ENCODE measurements at places on chromosomes 5 and 9.
A peak's percentile ranks its signal among the peaks of the same experiment; 100 is the strongest.

GRCh38 chr9:68669218-68669617 is 35.8 kb upstream of the PIP5K1B start:
- no peak for DNase-seq

GRCh38 chr5:109936996-109937395 is 247.3 kb downstream of the MAN2A1 start:
- no peak for DNase-seq

GRCh38 chr5:98474782-98475181 is 298.7 kb upstream of the RGMB start:
- no peak for DNase-seq

GRCh38 chr5:15420201-15420600 is 79.8 kb upstream of the FBXL7 start:
- no peak for DNase-seq

- no peak for DNase-seq
Measured at GRCh38 chr9:87748881-87749280, 23.0 kb downstream of the CTSL start.

- no peak for DNase-seq
Measured at GRCh38 chr9:120776788-120777187, 16.4 kb downstream of the FBXW2 start.

- no peak for DNase-seq
Measured at GRCh38 chr9:72863456-72864094, 89.3 kb downstream of the ALDH1A1 start.

DNA sequence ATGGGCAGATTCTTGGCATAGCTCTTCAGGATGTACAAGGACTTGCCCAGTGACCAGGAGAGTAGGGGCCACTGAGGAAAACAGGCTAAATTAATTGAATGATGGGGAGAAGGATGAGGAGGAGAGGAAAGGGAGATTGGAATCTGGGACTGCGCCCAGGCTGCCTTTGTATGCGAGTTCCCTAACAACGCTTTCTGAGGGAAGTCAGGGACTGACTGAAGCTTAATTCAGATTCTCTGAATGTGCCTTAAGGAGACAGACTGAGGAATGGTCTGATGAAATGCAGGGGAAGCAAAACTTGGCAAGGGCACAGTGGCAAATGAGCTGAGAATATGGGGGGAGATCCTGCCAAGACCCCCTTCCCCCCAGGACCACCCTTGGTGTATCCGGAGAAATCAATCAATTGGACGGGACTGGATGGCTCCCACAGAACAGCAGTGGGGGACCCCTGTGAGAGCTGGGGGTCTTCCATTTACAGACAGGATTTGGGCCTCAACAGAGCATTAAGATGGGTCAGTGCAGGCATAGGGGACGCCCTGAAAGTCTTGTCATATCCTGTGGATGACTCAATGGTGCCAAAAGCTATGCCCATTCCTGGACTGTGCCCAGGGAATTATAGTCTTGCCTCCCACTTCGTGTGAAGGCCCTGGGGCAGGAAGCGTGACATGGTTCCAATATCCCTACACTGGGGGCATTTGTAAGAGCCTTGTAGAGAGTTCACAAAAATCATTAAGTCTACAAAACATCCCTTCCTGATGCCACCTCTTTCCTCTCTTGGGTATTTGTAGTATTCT is 215.5 kb upstream of the TNC start:
- no peak for DNase-seq

DNA sequence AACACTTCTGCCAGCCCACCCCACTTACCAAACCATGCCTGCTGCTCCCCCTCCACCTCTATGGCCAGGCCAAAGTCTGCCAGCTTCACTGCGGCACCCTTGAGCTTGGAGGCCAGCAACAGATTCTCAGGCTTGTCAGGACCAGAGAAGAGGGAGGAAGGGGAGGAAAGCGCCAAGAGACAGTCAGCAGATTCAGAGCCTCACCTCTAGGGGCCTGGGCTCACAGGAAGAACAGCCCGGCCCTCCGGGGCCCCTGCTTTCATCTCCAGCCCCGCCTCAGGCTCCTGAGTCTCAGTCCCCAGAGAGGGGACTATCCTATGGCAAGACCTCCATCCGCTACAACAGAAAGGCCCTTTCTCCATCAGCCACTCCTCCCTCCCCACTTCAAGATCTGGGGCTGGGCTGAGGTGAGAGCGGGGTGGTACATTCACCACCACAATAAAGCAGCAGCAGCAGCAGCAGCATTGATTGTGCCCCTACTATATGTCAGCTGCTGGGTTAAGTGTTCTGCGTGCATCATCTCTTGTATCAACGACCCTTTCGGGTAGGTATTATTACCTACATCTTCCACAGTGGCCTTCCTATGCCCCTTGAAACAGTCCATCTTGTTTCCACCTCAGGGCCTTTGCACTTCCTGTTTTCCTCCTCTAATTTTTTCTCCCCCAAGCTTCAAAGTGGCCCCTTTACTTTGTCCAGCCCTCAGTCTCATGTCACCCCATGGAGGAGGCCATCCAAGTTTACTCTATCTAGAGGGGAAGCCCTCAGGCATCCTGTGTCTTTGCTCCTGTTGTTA is 36.0 kb downstream of the CAMK2A start:
- no peak for DNase-seq

- no peak for DNase-seq
Measured at GRCh38 chr5:40688996-40689395, 9.3 kb downstream of the PTGER4 start.

DNA sequence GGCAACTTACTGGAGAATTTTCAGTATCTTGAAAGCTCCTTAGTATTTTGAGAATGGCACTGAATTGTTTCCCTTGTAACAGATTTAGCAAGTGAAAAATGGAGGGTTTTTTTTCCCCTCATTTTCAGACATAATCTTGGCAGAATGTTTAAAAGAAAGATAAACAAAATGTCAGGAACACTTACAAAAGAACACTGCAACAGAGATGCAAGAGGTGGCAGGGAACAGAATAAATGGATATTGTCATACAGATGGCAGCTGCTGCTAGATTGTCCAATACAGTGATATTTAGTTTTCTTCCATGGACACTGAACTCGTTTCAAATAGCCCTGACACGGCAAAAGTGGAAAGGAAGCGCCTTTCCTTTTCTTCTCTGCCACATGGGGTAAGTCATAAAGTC is 76.9 kb upstream of the ZNF608 start:
- DNase-seq: no peak

DNA sequence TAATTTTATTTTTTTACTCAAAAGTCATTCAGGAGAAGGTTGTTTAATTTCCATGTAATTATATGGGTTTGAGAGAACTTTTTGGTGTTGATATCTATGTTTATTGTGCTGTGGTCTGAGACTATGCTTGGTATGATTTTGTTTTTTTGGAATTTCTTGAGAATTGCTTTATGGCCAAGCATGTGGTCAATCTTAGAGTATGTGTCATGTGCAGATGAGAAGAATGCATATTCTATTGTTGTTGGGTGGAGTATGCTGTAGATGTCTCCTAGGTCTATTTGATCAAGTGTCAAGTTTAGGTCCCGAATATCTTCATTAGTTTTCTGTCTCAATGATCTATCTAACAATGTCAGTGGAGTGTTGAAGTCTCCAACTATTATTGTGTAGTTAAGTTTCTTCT is 134.9 kb downstream of the HMHB1 start:
- no peak for DNase-seq

GRCh38 chr5:62606878-62607277 is 28.3 kb downstream of the LRRC70 start:
- DNase-seq: no peak

DNA sequence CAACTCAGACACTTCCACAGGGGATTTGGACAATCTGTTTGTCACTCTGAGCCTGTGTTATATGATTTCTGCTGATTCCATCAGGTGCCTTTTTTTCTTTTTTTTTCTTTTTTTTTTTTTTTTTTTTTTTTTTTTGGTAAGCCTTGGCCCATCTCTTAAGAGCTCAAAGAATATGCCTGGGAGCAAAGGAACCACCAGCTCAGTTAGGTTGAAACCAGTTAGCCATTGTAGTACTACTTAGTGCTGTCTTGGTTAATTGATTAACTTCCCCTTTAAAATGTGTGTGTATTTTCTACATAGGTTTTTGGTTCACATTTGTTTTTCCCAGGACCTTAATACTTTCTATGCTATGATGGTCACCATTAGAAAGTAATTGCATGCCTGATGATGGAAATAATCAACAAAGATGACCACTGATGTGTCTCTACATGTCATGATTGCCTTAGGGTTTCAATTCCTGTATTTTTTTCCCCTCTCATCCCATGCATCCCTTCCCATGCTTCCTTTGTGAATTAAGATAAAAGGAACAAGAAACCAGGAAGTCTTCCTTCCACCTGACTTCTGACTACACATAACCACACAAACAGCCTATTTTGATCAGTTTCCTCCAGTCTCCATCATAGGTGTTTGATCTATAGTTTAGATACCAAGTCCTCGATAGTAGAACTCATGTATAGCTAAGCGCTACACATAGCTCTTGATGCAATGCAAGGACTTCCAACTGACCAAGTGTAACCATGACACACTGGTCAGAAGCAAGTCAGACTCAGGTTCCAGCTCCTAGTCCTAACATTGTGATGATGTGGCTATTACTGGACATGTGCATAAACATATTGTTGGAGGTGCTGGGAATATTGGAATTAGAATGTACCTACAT is 306.1 kb downstream of the EFNA5 start:
- DNase-seq: no peak

- DNase-seq: no peak
Measured at GRCh38 chr5:143051244-143052058, 281.3 kb downstream of the ARHGAP26 start.

DNA sequence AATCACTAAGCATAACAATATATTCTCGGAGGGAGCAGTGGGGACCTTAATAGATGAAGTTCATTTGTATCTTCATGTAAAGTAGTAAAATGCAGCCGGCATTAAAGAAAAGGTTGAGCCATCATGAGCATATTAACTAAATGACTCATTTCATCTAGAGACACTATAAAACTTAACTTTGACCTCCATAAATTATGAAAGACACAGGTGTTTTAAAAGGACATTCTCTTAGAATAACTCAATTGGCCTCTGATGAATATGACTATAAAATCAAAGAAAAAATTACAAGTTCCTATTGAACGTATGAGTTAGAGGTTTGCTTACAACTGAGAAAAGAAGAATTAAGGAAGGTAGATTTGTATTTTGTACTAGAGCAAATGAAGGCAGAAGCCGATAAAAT is 220.3 kb downstream of the SEMA5A start:
- no peak for DNase-seq

GRCh38 chr9:69554945-69555344 is 117.2 kb downstream of the APBA1 start:
- DNase-seq: no peak

DNA sequence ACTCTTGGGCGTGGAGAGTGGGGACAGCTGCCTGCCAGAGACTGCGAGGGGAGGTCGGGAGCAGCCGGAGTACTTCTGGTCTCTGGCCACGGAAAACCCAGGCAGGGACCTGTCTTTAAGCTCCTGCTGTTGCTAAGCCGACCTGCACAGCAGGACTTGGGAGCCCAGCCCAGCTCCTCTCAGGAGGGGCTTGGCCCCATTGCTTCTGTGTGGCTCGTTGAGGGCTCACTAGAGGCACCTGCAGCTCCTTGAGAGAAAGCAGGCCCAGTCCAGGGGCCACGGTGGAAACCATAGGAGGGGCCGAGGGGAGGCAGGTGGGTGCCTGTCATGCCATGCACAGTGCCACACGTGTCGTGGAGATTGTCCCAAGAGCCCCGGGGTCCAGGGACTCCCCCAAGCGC is 3.3 kb upstream of the LCN2 start:
- DNase-seq: no peak

GRCh38 chr5:149747141-149747832 is 17.2 kb downstream of the PPARGC1B start:
- DNase-seq: no peak

DNA sequence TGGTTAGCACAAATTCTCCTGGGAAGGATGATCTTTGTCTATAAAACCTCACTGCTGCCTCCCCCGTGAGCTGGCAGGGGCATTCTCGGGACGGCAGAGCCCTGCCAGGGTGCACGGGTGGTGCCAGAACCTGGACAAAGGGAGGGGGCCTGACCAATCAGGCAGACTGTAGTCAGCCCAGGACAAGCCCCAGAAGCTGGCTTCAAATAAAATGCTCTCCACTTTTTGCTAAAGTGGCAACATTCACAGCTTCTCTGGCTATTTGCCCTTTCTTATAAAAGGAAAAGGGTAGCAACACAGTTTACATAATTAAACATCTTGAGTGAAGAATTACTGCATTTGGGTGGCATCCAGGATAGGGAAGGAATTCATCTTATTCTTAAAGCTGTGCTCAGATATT is 14.4 kb downstream of the IL9 start:
- no peak for DNase-seq

DNA sequence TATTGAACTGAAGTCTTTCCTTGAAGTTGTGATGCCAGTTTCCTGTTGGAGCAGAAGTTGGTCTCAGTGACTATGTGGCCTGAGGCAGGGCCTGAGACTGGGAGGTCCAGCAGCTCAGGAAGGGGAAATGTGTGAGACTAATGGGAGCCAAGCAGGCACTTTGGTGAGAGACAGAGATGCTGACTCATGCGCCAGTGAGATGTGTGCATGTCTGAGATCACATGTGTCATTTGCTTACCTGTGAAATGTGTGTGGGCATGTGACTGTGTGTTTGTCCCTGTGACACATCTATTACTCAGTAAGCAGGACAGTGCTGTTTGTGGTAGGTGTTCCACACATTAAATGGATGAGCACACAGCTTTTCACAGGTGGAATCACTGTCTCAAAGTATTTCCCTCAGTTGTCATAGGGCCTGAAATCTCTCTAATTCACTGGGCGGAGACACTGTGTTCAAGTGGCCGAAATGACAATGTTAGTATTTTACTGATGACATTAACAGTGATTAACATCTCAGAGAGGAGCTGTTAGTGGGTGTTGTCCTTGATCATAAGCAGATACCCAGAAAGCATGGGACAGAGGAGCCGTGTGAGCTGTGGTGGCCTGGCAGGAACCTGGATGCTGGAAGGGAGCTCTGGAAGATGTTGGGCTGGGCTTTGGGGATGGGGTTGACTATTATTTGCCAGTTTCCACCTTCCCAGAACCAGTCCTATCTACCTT is 7.4 kb downstream of the NPR2 start:
- peak; percentile 45 for DNase-seq

GRCh38 chr5:73861313-73861988 is 235.5 kb downstream of the ARHGEF28 start:
- no peak for DNase-seq

DNA sequence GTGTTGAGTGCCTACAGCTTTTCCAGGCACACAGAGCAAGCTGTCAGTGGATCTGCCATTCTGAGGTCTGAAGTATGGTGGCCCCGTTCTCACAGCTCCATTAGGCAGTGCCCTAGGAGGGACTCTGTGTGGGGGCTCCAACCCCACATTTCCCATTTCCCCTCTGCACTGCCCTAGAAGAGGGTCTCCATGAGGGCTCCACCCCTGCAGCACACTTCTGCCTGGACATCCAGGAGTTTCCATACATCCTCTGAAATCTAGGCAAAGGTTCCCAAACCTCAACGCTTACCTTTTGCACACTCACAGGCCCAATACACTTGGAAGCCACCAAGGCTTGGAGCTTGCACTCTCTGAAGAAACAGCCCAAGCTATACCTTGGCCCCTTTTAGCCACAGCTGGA is 131.3 kb downstream of the DEPDC1B start:
- no peak for DNase-seq
